ENCODE measurements at places on chromosomes 1 and 21. TPM values are rescaled to one million over a fixed set of nuclear protein-coding genes. Genes with fewer than 3 reads are reported as not detected.

CYP4X1 gene
- 13.3 TPM for total RNA-seq

ELAVL4 gene
- not detected for total RNA-seq

DMBX1 gene
- not detected for total RNA-seq

CLCA2 gene
- total RNA-seq = 4.3 TPM

CGN gene
- not detected for total RNA-seq

SPRR5 gene
- total RNA-seq = not detected

SLC6A9 gene
- 4.4 TPM for total RNA-seq

HMGCL gene
- 35.4 TPM for total RNA-seq

FAM72B gene
- 0.12 TPM for total RNA-seq

ZBED6 gene
- total RNA-seq = 13.5 TPM

SH2D5 gene
- 0.59 TPM for total RNA-seq

KRTAP13-2 gene
- total RNA-seq = not detected

C4BPA gene
- total RNA-seq = not detected
